ENCODE measurements at places on chromosomes 11 and 22.

DNA sequence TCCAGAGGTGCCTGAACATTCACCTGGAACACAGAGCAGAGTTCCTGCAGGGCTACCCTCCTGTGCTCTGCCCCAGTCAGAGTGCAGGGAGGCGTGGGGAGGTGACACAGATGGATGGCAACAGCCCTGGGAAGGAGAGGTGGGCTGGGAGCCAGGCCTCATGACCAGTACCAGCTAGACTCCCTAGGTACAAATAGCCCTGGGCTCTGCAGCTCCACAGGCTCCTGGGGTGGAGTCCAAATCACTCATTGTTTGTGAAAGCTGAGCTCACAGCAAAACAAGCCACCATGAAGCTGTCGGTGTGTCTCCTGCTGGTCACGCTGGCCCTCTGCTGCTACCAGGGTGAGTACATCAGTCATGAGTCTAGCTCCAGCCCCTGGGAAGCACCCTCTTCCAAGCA, at the start of gene SCGB1D2:
TSS of gene SCGB1D2 (plus strand) at position 219 of the 400 bp plus-strand sequence. CDS start at position 288, 69 bp downstream.
- DNase-seq: no peak

- no peak for DNase-seq
These were observed 987 bp upstream of the GRIK4 start for GRCh38 chr11:120510406-120511115.

- DNase-seq: no peak
These were observed 2.5 kb upstream of the IFITM10 start for GRCh38 chr11:1752907-1753228.

DNA sequence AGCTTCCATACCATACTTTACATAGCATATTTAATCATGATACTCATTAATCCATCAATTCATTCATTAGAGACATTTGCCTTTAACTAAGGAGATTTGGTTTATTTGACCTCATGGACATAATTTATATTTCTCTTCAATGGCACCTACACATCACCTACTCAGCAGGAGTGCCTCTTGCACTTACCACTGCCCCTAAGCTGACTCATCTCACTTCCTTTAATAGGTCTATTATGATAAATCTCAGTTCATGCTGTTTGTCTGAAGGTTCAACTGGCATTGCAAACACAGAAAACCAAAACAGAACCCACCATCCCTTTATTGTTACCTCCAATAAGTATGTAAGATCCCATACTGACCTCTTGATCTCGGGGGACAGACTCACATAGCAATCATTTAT, 186.7 kb downstream of the LUZP2 start:
- DNase-seq: no peak

DNA sequence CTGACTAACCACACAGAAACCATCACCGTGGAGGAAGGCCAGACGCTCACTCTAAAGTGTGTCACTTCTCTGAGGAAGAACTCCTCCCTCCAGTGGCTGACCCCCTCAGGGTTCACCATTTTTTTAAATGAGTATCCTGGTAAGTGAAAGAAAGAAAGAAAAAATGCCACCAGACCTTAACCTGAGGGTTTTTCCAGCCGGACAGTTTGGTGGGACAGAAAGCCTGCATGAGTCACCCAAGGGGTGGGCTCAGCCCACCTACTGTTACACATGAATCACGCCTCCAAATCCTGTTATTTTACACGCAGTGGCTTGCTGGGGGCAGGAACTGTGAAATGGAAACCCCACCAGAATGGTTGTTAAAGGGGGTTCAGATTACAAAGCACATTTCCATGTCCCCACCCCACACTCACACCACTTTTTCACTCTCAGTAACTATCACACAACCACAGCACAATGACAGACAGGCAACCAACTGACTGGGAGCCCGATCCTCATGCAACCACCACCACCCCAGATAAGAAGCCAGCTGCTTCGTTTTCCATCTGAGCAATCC, 11.9 kb downstream of the CRTAM start:
- peak; percentile 21 for DNase-seq

DNA sequence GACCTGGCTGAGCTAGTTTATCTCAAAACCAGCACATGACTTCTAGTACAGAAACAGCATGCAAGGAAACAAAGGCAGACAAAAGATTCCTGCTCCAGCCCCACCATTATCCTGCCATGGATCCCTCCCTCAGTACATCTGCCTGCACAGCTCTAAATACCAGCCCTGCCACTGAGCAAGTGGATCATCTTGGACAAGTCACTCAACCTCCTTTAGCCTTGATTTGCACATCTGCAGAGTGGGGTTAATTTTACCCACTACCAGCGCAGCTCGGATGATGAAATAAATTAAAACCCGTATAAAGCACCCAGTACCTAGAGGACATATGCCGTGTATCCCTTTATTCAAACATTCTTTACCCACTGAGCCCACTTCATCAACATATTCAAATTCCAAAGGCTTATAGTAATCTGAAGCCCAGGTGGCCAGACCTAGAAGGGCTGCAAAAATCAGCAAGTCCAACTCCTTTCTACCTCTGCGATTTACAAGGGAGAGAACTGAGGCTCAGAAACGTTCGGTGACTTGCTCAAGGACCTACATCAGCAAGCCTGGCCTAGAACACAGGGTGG, 7.5 kb downstream of the SYN3 start:
- DNase-seq: no peak

- DNase-seq: no peak
These were observed 52.8 kb upstream of the RRAS2 start for GRCh38 chr11:14411818-14412217.

- peak; percentile 15 for DNase-seq
These were observed 10.8 kb downstream of the LARGE2 start for GRCh38 chr11:45933131-45933831.

GRCh38 chr11:11076276-11076675, 218.4 kb upstream of the ZBED5 start:
- no peak for DNase-seq

DNA sequence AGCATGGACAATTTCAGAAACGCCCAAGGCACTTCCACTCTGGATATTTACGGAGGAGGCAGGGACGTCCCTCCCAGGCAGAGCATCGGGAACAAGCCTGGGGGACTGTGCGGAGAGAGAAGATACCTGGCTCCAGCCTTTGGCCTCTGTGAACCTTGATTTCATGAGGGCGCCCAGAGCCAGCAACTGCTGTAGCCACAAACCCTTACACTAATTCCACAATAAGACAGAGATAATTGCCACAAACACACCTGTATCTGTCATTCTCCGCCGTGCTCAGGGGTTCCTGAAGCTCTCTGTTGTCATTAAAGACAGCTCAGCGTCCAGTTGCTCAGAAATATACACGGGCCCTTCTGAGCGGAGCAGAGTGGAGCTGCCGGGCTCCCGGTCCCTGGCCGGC, 1292.1 kb downstream of the TBC1D22A start:
- no peak for DNase-seq

Data from right hindlimb (tissue), 1 donor.